ENCODE measurements at places on chromosomes 6 and 20.
A peak's percentile ranks its signal among the peaks of the same experiment; 100 is the strongest.

- DNase-seq, result no peak
These were observed 9.6 kb upstream of the LBP start for GRCh38 chr20:38336726-38337125.

- peak; percentile 39 for DNase-seq
These were observed 19.7 kb upstream of the SGK2 start for GRCh38 chr20:43538878-43539700.

GRCh38 chr6:104730450-104730849 is 129.3 kb downstream of the HACE1 start:
- DNase-seq, result no peak

- DNase-seq, result no peak
These were observed 72.4 kb upstream of the GGTLC1 start for GRCh38 chr20:24060851-24061590.

GRCh38 chr6:7332090-7332745 is 19.2 kb upstream of the SSR1 start:
- DNase-seq, result no peak

DNA sequence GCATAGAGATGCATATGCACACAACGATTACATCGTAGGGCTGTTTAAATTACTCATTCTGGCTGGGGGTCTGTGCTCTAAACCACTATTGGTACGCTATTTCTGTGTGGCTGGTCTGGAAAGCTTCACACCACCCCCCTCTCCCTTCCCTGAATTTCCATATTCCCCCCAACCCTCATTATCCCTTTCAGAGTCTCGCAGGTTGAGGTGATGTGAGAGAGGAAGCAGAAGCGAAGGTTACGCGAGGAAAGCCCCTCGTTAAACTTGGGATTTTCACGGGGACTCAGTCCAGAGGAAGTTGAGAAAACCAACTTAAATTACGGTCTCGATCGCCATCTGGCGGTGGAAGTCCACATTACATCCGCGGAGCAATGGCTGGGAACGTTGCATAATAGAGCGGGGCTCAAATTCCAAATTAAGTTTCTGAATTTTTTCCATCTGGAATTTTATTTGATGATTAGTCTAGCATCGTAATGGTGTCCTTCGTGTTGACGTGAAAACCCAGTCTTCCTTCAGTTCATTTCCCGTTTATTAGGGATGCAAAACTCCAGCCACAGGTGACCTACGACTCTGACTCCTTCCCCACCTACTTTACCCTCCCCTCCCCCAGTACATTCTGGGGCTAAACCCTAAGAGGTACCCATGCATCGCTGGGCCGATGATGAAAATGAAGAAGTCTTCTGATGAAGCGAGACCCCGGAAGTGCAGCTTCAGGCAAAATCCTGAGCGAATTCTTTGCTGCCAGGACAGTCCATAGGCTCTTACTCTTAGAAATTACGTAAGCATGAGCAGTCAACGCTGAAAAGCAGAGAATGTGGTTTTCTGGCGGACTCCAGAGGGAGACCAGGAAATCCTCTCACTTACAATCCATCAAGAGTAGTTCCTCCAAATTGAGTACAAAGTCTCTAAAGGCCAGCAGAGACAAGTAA is 19.7 kb downstream of the HLA-DOB start:
- peak; percentile 64 for DNase-seq

GRCh38 chr6:39696986-39697788 is 28.0 kb downstream of the KIF6 start:
- DNase-seq, result no peak

GRCh38 chr6:151796842-151797530 is 10.5 kb upstream of the ESR1 start:
- DNase-seq, result no peak

GRCh38 chr6:11245381-11246256 is 13.2 kb upstream of the NEDD9 start:
- no peak for DNase-seq

DNA sequence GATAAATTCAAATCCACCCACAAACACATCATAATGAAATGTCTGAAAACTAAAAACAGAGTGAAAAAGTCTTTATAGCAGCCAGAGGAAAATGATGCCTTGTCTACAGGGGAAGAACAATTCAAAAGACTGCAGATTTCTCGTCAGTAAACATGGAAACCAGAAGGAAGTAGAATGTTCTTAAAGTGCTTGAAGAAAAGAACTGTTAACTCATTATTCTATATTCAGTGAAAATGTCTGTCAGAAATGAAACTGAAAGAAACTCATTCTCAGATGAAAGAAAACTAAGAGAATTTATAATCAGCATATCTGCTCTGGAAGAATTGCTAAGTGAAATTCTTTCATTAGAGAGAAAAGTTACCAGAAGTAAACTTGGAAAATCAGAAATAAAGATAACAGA is 416.1 kb downstream of the TBC1D32 start:
- no peak for DNase-seq

DNA sequence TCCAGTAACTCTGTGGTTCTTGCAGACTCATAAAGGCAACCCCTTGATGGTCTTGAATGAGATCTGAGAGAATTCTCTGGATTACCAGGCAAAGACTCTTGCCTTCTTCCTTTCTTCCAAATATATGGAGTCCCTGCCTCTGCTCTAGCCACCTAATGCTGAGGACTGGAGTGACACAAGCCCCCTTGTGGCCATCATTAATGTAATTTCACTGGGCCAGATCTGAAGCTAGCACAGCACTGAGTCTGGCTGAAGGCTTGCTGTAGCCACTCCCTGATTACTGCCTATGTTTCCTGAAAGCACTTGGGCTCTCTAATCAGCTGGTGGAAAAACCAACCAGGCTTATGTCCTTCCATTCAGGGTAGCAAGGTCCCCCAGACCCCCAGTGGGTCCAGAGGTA is 559.3 kb upstream of the IRAK1BP1 start:
- DNase-seq, result no peak

GRCh38 chr6:10779076-10779475 is 31.5 kb downstream of the TMEM14B start:
- no peak for DNase-seq

- DNase-seq, result no peak
These were observed 435 bp downstream of the ZSWIM3 start for GRCh38 chr20:45857882-45858216.

- DNase-seq, result peak; percentile 79
These were observed 116.0 kb downstream of the TRIM27 start for GRCh38 chr6:28807682-28808280.

DNA sequence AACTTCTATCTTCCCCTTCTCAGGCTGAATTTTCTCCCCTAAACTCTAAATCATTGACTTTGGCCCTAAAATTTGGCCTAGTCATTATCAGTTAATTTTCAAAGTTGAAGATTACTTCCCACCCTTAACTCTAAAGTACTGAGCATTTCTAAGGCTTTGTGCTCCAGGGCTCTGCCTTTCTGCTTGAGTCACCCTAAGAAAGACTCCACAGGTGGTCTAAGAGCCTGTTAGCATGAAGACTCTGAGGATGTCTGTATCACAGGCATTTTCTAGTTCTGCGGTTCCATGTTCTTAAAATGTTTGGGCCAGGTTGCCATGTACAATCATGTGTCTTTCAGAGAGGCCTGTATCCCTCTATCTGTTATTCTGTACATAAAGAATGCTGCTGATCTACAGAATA is 808.1 kb upstream of the MANEA start:
- no peak for DNase-seq

DNA sequence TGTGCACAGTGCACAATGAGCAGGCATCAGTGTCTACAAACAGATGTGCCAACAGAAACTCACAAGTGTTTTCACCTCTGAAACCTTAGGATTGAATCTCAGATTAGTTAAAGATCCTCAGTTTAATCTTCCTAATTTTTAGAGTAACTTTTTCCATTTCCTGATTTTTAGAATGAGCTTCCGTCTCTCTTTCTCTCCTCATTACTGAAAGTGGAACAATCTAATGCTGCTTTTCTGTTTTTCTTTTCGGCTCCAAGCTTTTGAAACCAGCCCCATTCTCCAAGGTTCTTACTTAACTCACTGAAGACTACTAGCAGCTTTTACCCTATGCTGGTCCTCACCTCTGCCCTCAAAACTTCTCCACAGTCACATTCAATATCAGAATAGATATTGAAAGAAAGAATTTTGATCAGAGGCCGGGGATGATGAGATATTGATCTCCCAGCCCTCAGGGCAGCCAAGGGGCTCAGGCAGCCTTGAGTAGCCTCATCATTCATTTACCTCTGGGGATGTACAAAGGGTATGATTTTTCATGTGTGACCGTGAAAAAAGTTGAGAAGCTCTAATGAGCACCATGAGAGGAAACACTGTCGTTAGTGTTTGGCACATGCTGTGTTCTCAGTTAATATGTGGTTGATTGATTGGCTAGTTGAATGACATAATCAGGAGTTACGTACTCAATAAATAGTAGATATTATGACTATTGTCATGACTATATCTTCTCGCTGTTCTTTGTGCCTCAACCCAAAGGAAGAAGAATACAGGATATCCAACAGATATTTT is 11.9 kb upstream of the STK38 start:
- no peak for DNase-seq

DNA sequence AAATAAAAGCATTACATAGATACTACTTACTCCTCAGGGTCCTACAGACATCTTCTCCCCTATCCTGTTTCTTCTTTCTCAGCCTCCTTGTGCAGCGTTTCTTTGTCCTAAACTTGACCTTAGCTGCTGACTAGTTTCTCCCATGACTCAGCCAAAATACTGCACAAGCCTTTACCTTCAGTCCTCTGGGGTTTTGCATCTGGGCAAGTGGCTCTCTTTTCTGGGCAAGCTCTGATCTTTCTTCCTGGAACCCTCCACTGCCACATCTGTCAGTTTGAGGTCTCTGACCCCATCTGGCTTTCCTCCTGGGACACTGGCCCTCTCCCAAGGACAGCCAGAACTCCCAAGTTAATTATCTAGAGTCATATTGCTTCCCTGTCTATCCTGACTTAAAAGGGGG is 838.4 kb downstream of the DHX35 start:
- DNase-seq, result peak; percentile 76

- DNase-seq, result no peak
These were observed 9.0 kb upstream of the RIPPLY2 start for GRCh38 chr6:83844170-83844569.

DNA sequence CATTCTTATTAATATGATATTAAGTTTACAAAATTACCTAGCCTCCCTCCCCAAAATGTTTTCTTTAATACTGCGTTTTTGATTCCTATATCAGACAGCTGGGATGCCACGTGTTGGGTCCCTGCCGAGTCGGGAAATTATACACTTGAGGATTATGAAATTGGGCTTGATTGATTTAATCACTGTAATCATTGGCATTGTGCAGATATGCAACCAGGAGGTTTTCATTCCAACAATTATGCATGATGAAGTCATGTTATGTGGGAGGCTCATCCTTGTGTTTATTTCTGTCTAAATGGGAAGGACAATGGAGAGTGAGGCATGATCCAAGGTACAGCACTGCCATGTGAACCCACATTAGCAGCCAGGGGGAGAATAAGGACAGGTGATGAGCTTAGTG is 30.6 kb upstream of the RIPOR2 start:
- DNase-seq, result no peak
